ENCODE measurements at places on chromosomes 2 and 18.

DNA sequence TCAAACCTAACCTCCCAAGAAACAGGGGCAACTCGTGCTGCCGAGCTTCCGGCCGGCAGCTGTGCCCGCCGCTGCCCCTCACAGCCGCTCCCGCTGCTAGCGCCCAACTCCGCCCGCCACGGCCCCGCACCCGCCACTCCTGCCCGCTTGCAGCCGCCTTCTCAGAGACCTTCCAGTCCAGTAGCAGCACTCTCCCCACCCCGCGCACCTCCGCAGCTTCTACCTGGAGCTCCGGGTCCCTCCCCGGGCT is 722 bp upstream of the C2orf15 start:
- no peak for DNase-seq

DNA sequence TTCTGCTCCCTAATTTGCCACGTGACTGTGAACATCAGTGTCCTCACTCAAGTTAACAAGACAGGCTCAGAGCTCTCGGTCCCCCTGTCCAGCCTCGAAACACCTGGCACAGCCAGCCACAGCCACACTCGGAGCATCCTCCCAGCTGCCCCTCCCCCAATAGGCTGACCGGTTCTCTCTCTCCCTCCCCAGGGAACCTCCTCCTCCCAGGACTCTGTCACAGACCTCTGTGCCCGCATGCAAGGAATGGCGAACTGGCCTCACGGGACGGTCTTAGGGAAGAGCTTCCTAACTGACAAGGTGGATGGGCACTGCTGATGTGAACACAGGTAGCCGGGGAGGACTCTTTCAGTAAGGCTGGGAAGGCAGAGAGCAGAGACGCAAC is 18.8 kb downstream of the CYP26B1 start:
- DNase-seq = no peak

- DNase-seq = no peak
Measured at GRCh38 chr2:241834527-241835210, 24.0 kb downstream of the PDCD1 start.

DNA sequence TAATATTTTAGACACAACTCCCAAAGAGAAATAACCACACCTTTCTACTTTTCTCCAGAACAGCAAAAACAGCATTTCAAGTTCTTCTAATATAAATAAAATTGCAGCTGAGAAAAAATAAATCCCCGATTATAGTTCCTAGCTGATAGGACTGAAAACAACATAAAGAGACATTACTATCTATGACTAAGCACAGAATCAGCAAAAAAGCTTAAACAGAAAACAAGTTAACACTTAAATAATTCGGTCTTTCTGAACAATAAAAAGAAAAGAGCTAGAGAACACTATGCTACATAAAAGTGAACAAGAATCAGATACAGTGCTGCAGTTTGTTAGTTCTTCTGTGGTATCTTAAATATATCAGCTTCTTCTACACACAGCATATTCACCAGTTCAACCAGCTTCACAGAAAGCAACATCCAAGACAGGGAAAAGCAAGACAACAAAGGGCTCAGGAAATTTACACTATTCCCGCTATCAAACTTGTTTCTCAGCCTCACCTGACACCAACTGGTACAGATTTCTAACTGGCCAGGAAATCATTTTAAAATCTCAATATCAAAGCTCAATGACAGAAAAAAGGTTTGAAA is 28.6 kb downstream of the FEZ2 start:
- DNase-seq = no peak

- DNase-seq = no peak
Measured at GRCh38 chr2:218371983-218372350, 10.1 kb upstream of the SLC11A1 start.

GRCh38 chr2:28801726-28802125 is 8.9 kb upstream of the SPDYA start:
- DNase-seq = no peak

- DNase-seq = no peak
Measured at GRCh38 chr2:180231015-180231414, 223.9 kb upstream of the CWC22 start.

- no peak for DNase-seq
Measured at GRCh38 chr2:8796878-8797550, 40.4 kb downstream of the KIDINS220 start.

GRCh38 chr2:62658891-62659290 is 46.6 kb upstream of the EHBP1 start:
- no peak for DNase-seq

GRCh38 chr2:234641086-234641485 is 144.2 kb upstream of the ARL4C start:
- no peak for DNase-seq

DNA sequence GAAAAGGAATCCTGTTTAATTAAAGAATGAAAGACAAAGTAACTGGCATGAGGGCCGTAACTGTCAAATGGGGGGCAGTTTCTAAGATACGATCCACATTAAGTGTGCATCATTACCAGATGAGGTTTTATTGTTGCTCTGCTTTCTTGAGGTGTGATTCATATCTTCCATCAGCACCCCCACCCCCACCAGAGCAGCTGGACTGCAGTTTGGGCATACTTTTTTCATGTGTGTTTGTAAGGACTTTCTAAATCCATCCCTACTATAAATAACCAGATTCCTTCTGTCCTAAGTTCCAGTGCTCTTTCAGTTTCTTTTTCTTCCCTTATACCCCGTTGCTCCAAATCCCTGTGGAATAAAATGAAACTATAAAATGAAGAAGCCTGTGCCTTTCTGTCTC is 142.1 kb downstream of the CDCA7 start:
- no peak for DNase-seq

DNA sequence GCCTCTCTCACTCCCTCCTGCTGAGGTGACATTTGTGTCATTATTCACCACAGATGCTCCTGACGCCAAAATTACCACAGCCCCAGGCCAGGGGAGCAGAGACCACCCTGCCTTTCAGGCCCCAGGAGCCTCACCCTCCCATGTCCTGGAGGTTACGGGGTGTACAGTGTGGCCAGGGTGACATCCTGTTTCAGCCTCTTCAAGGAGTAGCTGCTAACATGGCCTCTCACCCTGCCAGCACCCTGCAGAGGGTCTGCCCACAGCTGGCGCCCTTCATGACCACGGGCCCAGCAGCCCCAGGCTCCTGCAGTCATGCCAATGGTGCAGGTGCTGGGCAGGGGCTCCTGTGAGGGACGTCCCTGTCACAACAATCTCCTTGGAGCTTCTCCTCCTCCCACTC is 92.6 kb downstream of the SMIM21 start:
- no peak for DNase-seq

DNA sequence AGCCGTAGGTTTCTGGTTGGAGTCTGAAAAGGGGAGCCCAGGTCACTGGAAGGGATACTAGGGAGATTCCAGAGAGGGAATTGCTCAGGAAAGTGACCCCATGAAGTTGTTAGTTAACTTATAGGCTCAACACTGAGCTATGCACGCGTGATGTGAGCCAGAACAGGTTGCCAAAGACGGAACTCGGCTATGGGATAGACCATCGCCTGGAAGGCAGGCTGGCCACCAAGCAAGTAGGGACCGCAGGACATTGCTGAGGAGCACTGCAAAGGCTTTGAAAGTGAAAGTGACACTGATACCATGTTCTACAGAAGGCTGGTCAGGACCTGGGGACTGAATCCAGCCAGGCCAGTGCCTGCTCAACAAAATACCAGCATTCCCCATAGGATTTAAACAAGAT is 7.3 kb downstream of the FARP2 start:
- DNase-seq = no peak

DNA sequence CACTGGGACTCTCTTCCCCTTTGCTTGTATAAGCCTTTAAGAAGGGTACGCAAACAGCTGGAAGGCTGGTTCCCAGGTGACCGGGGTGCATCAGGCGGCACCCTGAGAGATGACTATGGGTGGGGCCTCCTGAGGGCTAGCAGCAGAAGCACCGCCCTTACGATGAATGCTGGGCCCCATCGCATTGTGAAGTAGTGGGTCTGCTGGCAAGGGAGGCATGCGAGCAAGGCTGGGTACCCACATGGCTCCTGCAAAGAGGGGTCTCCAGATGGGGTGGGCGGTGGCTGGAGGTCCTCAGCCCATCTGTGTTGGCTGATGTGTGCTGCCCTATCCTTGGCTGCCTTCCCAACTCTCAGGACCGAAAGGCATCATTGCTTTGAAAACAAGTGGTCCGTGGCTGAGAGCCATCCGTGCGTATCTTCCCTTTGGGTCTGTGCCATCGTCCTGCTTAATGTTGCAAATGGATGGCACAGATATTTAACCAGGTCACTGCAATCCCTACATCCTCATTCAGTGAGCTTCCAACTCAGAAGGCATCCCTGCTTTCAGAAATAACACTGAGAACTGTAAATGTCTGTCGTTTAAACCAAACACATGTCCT is 83.5 kb upstream of the GPC1 start:
- DNase-seq = no peak

DNA sequence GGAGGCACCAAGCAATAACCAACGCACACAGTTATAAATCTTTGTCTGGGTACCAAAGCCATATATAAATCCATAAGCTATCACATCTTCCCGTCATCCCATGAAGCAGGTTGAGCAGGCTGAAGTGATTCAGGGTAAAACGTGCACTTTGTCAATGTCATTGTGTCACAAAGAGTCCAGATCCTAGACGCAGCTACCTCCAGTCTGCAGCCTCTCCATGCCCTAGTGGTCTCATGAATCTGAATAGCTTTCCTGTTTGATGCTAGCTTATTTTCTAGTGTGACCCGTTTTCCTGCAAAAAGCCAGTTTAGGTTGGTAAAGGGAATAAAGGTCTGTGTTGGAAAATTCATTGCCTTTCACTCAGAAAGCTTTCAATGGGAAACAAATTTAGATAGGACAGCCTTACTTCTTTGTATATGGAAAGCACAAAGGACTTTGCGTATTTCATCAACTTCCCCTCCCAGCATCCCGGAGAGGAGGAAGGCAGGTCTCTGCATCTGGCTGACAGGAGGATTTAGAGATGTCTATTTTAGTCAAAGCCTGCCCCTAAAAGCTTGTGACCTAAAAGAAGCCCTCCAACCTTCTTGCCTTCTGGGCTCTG is 222.3 kb upstream of the ARL4C start:
- DNase-seq = no peak

GRCh38 chr18:61308004-61308403 is 25.2 kb upstream of the CDH20 start:
- no peak for DNase-seq

- DNase-seq = no peak
Measured at GRCh38 chr2:112031473-112032223, 23.4 kb upstream of the TMEM87B start.

DNA sequence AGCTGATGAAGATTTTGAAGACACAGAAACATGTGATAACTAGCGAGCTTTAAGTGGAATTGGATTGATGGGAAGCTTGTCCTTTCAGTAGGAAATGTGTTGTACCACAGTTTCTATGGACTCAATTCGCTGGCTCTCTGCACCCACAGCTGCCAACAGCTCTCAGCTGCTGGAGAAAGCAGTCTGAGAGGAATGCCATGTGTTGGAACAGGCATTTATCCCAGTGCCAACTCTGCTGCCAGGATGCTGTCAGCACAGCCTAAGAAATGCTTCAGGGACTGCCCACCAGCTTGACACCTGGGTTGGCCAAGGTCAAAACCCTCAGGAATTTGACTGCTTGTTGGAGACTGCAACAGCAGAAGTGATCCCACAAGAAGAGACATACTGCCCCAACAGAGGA is 193.0 kb upstream of the THSD7B start:
- no peak for DNase-seq

DNA sequence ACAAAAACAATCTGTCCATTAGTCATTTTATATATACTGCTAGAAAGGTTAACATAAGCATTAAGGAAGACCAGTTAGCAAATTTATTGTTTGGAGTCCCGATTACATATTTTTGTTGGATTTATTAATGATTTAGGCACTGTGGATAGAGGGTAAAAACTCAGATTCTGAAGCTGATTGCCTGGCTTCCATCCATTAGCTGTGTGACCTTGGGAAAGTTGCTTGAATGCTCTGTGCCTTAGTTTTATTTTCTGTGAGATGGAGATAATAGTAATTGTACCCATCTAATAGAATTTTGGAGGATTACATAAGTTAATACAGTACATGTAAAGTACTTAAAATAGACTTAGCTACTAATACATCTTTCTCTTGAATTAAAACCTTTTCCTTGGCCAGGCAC is 36.3 kb upstream of the NEMP2 start:
- no peak for DNase-seq

GRCh38 chr18:31647127-31647753 is 37.1 kb downstream of the B4GALT6 start:
- no peak for DNase-seq

DNA sequence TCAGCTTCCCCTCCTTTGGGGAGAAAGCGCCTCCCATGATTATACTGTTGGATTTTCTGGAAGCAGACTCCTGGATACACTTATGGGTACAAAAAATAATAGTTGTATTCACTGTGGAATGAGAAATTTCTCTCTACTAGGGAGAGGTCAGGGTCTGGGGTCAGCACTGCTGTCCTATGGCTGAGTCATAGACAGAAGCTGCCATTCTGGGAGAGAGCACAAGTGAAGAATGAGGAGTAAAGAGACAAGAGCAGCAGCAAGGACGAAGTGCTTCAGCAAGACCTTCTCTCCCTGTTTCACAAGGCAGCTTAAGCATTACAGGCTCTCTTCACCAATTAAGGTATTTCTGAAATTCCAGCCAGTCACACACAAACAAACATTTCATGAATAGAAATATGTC is 10.1 kb upstream of the UNC80 start:
- no peak for DNase-seq

DNA sequence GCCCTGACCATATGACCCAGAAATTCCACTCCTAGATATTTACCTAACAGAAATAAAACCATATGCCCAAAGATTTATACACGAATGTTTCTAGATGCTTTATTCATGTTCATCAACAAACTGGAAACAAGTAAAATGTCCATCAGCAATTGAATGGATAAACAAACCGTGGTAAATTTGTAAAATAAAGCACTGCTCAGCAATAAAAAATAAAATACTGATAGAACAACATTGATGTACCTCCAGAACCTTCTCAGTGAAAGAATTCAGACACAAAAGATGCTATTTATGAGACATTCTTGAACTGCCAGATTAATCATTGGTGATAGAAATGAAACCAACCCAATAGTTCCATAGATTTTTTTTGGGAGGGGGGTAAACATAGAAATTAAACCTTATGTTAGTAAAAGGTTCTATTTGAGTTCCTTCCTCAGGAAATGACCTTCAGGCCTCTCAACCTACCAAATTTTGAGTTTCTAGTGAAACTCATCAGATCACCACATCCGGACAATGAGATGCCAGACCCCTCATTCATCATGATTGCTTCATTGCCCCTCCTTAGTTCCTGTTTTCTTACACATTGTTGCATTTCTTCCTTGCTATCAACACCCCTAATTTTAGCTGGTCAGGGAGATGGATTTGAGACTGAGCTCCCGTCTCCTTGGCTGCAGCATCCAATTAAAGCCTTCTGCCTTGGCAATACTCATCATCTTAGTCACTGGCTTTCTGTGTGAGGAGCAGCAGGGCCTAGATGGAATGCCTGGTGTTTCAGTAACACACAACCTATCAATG is 203.5 kb downstream of the LPIN1 start:
- no peak for DNase-seq

DNA sequence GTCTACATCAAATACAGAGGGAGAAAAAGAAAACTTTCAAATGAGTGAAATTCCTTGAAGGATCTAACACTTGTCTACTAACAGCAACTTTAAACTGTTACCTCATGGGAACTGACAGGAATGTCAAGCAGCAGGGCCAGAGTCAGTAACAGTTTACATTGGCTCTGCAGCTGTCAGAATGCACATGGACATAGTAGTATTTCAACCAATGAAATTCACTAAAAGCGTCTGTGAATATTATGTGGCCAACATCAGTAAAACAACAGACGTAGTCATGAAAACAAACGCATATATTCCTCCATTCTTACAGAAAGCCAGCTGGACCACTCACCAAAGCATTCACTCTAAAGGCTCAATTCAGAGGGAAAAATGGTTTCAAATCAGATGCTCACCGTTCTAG is 79.3 kb upstream of the RNU4ATAC start:
- DNase-seq = no peak

- DNase-seq = no peak
Measured at GRCh38 chr2:236944561-236944960, 141.1 kb upstream of the COPS8 start.
